ENCODE measurements at places on chromosomes 5 and 9.

GRCh38 chr5:14587150-14587549 is 5.6 kb downstream of the OTULINL start:
- DNase-seq: peak; percentile 89

DNA sequence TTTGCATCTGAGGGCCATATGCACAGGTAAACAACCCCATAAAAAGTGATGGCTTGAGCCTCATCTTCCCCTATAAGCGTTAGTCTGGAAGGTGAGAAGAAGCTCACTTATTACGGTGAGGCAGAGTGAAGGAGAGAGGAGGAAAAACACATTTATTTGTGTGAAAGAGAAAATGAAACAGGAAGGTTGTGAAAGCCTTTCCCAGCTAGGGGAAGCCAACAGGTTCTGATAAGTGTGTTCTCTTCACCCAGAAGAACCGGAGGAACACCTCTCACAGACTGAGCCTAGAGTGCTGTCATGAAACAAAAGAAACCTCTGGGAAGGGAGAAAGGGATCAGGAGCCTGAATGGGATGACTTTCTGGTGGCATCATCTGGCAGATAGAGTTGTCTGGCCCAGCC is 192.5 kb downstream of the PTTG1 start:
- no peak for DNase-seq

- DNase-seq: no peak
Observed at GRCh38 chr9:106420511-106420944, 442.4 kb upstream of the ZNF462 start.

DNA sequence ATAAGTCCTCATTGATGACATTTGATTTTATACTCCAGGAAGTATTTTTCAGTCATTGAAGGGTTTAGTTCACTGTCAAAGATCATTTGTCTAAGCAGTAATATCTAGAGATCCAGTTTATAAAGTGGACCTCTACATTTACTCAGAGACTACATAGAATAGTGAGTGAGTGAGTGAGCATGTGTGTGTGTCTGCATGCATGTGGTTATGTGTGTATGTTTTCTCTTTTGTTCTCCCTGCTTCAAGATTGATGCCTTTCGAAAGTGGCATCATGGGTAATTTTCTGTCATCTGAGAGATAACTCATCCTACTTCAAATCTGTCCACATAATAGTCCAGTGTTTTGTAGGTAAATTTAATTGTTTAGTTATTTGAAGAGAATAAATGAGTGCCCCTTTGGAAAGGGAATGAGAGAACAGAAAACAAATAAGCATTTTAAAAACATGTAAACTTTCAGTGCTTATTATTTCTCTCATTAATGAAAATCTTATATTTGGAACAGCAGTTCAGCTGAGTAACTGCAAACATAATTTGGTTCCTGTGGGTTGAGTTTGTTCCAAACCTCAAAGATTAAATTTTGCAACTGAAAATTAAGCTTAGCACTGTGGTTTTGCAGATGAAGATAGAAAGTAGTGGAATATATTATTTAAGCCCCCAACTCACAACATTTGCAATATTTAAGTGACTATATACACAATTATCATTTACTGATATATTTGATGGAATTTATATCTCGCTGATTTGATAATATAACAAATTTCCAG is 1295.1 kb upstream of the C9orf72 start:
- no peak for DNase-seq

DNA sequence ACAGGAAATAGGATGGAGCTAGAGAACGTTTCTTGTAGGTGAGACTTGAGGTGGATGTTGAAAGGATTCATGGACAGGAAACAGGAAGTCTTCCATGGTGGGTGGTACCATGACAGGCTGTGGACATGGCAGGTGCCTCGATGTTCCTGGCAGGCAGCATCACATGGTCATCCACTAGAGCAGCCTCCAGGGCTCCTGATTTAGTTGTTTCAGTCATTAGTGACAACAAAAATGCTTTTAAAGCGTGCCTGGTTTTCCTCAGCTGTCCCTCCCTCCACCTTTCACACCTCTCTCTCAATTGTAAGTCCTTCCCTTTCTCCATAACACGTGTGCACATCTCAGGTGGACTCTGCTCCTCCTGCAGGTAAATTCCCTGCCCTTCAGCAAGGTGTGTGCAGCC is 25.2 kb upstream of the ASPN start:
- DNase-seq: no peak

DNA sequence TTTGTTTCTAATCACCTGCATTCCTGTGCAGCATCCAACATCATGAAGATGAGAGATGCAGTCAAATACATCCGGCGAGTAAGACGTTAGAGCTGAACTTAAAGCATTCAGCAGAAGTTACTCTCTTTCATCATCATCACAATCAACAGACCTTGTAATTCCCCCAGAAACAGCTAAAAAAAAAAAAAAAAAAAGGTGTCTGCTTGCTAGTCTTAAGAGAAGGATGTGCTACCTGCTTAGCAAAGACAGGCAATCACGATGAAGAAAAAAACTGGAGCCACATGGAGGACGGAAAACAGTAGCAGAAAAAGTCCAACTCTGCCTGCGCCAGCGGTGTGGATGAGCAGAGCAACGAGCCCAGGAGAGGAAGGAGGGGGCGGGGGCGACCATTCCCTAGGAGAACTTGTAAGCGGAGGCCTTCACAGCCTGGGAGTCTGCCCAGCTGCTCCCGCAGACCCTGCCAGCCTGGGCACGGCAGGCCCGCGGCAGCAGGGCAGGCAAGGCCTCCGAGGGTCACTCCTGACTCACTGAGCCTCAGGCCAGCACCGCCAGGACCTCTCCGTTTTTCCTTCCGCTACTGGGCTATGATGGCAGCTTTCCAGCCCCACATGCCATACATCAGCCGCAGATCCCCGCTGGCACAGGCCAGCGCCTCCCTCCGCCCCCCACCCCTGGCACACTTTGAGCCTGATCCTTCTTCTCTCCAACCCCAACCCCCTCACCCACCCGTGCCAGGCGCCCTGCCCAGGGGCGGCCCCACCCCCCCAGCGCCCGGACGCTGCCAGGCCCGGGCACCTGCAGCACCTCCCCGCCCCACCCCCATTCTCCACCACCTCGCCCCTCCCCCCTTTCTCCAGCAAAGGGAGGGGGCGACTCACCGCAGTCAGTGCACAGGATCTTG is 1.4 kb downstream of the NRG2 start:
- peak; percentile 44 for DNase-seq

DNA sequence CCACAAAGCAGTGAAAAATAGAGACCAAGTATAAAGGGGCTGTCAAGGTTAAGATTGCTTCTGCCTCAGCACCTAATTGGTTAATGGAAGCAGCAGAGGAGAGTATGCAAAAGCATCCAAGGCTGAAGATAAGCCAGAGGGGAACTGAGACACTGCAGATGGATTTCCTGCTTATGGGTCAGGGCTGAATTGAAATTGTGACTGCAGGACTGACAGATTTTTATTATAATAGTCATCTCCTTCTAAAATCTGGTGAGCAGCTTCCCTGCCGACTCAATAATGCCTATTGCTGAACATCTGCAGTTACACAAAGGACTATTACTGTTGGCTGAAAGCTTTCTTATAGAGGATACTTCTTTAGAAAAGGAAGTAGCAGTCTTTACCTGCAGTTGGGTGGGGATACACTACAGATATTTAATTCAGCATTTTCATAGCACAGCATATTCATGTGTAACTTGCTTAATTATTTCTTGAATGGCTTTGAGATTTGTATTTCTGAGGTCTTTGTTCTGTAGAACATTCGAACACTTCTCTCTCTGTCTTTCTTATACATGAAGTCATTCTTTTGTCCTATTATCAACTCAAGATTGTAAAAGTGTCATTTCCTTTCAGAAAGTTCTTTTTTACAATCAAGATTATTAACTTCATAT is 363.0 kb upstream of the RIOK2 start:
- no peak for DNase-seq

DNA sequence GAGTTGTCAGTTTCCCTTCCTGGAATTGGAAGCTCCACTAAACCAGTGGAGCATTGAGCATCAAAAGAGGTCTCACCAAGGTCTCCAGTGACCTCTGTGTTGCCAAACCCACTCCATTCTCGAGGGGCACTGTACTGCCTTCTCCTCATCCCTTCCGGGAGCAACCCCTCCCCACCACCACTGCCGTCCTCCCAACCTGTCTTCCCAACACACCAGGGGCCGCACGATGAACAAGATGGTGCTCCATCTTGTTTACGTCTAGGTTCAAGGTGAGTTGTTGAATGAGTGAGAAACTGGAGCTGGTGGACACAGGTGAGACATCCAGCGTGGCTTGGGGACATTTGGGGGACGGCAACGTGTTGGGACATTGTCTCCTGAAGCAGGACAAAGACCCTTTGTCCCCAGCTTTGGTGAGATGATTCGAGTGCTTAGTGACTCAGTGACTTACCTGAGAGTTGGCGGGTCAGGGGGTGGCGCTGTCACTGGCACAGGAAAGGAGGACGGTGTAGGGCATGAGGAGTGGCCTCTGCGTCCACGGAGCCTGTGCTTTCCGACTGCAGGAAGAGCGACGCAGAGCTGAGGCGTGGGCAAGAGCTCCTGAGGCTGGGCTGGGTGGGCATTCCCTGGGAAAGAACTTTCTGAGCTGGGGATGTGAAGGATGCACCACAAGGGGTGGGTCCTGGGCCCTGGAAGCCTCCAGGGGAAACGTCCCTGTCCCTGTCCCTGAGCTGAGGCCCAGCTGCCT is 44.8 kb upstream of the RNU6ATAC start:
- no peak for DNase-seq

Data from suppressor macrophage treated with lipopolysaccharide for 4 hours (primary cell).